ENCODE measurements at places on chromosomes 3 and 15. TPM values are rescaled to one million over a fixed set of nuclear protein-coding genes. Genes with fewer than 3 reads are reported as not detected.

DNA sequence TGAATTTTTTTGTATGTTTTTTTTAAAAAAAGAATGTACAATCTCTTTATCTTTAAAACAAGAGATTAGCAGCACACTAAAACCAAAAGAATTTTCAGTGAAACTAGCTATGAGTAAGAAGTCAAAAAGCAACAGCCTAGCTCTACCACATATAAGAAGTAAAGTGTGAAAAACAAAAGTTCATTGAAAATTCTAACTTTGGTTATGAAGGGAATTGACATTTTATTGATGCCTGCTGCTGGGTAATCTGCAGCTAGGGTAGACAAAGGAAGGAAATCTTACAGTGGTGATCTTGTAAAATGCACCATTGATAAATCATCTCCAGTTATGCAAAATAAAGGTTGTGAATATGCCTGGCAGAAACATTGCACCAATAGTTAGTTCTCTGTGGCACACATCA, 37.8 kb upstream of the FOXB1 start:
- no peaks in the 10 kb centered on the region for H3K27me3 ChIP-seq
- no peaks in the 10 kb centered on the region for H3K36me3 ChIP-seq
- no peak overlapping the region for H3K27ac ChIP-seq
- H3K4me1 ChIP-seq = no peaks in the 10 kb centered on the region
- no peak overlapping the region for H3K4me3 ChIP-seq
- DNase-seq = no peak

GRCh38 chr15:46265664-46266347, 631.0 kb downstream of the SQOR start:
- no peak overlapping the region for H3K27ac ChIP-seq
- H3K27me3 ChIP-seq = no peaks in the 10 kb centered on the region
- no peaks in the 10 kb centered on the region for H3K36me3 ChIP-seq
- no peak for DNase-seq
- H3K4me1 ChIP-seq = no peaks in the 10 kb centered on the region

The EAF2 gene
- 4.8 TPM for total RNA-seq

- no peaks in the 10 kb centered on the region for H3K36me3 ChIP-seq
- H3K4me1 ChIP-seq = peaks cover 27% of the 10 kb centered on the region
- H3K27ac ChIP-seq = peak overlapping the region; percentile 98
Observed at GRCh38 chr3:172040078-172040980, 951 bp downstream of the FNDC3B start.

- no peaks in the 10 kb centered on the region for H3K4me1 ChIP-seq
- H3K4me3 ChIP-seq = no peak overlapping the region
- no peak overlapping the region for H3K27ac ChIP-seq
- no peaks in the 10 kb centered on the region for H3K27me3 ChIP-seq
- DNase-seq = no peak
- H3K36me3 ChIP-seq = no peaks in the 10 kb centered on the region
Observed at GRCh38 chr15:28919679-28920655, 34.2 kb downstream of the APBA2 start.

- H3K27me3 ChIP-seq = no peaks in the 10 kb centered on the region
- no peak for DNase-seq
- no peak overlapping the region for H3K4me3 ChIP-seq
- no peaks in the 10 kb centered on the region for H3K4me1 ChIP-seq
Observed at GRCh38 chr3:178895178-178895789, 176.3 kb downstream of the ZMAT3 start.

- H3K27me3 ChIP-seq = no peaks in the 10 kb centered on the region
- DNase-seq = no peak
- H3K4me1 ChIP-seq = peaks cover 4% of the 10 kb centered on the region
- no peak overlapping the region for H3K4me3 ChIP-seq
Observed at GRCh38 chr15:39629906-39630305, 49.0 kb downstream of the THBS1 start.

DNA sequence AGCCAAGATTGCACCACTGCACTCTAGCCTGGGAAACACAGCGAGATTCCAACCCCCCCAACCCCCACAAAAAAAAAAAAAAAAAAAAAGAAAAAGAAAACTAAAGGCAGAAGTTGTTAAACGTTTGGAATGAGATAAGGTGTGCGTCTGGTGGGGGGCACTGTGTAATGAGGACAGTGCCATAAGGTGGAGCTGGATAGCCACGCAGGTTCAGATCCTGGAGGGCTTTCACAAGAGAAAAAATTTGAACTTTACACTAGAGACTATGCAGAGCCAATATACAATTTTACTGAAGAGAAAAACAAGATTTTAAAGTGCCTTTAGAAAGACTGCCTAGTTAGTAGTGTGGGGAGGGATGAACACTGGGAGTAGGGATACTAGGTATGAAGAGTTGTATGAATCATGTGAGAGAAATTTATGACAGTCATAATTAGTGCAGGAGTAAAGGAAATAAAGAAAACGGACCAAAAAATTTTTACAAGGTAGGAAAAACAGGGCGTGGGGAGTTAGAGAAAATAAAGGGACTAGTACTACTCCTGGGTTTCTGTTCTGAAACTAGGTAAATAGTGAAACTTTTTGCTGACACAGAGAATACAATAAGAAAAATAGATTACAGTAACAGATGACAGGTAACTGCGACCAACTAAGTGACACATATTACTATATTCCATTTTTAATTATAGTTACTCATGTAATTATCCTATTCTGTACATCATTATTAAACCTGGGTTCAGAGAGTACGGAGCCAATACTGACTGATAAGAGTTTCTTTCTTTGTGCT, 108.1 kb downstream of the PEAK1 start:
- peaks cover 3% of the 10 kb centered on the region for H3K4me1 ChIP-seq
- no peak overlapping the region for H3K4me3 ChIP-seq
- no peak overlapping the region for H3K27ac ChIP-seq
- no peaks in the 10 kb centered on the region for H3K36me3 ChIP-seq
- DNase-seq = no peak

- H3K27ac ChIP-seq = no peak overlapping the region
- no peaks in the 10 kb centered on the region for H3K4me1 ChIP-seq
- no peaks in the 10 kb centered on the region for H3K27me3 ChIP-seq
Observed at GRCh38 chr15:91553196-91553854, 300.2 kb upstream of the SLCO3A1 start.

The BLM gene
- total RNA-seq = 5.9 TPM

DNA sequence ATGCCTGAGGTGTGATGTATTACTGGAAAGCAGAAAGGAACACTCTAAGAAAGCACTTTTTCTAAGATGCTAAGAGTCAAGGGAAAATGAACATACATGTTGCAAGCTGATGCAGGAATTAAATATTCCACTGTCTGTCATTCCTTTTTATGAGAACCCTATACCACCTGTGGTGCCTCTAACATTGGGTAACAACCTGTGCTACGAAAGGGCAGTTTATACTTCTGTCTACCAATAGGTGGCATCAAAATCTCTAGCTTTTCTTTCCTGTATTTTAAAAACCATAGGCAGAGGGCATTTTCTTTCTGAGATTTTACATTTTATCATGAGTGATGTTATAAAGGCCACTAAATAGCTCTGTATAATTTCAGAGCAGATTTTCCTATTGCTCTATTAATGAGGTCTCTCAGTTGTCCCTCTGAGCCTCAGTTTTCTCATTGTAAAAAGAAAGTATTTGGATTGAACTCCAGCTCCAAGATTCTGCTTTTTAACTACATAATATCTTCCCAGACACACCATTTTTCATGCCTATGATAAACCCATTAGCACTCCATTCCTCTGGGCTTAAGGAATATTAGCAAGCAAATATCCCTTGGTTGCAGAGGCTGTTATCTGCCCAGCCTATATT, 3.5 kb upstream of the CPNE4 start:
- H3K27ac ChIP-seq = no peak overlapping the region
- peaks cover 5% of the 10 kb centered on the region for H3K4me1 ChIP-seq
- no peaks in the 10 kb centered on the region for H3K36me3 ChIP-seq

DNA sequence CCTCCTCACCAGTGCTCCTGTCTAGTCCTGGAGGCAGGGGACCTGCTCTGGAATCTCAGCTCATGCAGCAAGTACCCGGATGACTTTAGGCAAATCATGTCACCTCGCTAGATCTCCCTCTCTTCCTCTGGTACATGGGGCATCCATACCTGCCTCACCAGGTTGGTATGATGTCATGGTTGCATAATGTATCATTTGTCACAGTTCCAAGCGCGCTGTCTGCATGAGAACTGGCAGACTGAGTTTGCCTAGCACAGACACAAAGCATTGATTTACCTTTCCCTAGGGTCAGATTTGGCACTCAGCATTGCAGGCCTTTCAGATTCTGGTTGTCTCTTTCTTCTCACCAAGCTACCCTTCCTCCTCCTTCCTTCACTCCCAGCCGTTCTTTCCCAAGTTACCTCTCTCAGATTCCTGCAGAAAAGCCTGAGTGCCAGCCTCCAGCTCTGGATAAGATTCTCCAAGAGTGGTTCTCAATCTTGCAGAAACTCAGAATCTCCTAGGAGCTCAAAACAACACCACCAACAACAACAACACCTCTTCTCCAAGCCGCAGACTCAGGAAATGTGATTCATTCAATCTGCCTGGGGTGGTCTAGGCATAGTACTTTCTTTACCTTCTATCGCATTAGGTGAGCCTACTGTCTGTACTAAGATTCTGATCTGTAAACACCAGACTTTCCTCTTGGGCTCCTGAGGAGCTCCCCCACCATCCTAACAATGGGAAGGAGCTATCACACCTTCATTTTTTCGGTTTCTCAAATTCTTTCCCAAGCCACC, 29.5 kb downstream of the FAM43A start:
- no peaks in the 10 kb centered on the region for H3K27me3 ChIP-seq
- H3K4me1 ChIP-seq = no peaks in the 10 kb centered on the region
- no peak overlapping the region for H3K27ac ChIP-seq
- DNase-seq = no peak

GRCh38 chr3:126983653-126984390, 907 bp downstream of the PLXNA1 start:
- H3K4me1 ChIP-seq = peaks cover 20% of the 10 kb centered on the region
- peak overlapping the region; percentile 24 for H3K27ac ChIP-seq
- H3K27me3 ChIP-seq = no peaks in the 10 kb centered on the region

GRCh38 chr15:49721091-49721490, 100.2 kb downstream of the DTWD1 start:
- no peaks in the 10 kb centered on the region for H3K36me3 ChIP-seq
- no peak overlapping the region for H3K27ac ChIP-seq
- no peak for DNase-seq
- no peak overlapping the region for H3K4me3 ChIP-seq

GRCh38 chr3:124846189-124846588, 41.0 kb downstream of the ITGB5 start:
- no peaks in the 10 kb centered on the region for H3K36me3 ChIP-seq
- H3K4me1 ChIP-seq = peaks cover 14% of the 10 kb centered on the region
- no peak overlapping the region for H3K4me3 ChIP-seq
- DNase-seq = no peak

DNA sequence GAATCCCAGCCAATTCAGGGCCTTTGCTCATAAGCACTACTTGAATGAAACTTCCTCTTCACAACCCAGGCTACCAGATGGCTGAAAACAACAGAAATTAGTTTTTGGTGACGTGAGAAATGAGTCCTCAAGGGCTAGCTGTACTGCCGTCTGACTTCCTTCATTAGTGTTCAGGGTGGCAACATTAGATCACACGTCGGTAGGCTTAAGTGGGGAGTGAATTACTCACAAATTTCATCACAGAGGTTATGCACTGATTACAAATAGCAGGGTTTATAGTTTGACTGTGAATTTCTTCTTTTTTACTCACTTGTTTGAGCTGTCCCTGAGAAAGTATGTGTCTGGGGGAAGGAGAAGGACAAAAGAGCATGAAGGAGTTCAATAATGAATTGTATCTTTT, 397.2 kb downstream of the GAP43 start:
- H3K4me1 ChIP-seq = no peaks in the 10 kb centered on the region
- no peak overlapping the region for H3K4me3 ChIP-seq
- no peak overlapping the region for H3K27ac ChIP-seq
- no peak for DNase-seq
- no peaks in the 10 kb centered on the region for H3K36me3 ChIP-seq

- no peak for DNase-seq
- H3K27ac ChIP-seq = no peak overlapping the region
- no peaks in the 10 kb centered on the region for H3K27me3 ChIP-seq
- H3K4me1 ChIP-seq = no peaks in the 10 kb centered on the region
- H3K36me3 ChIP-seq = no peaks in the 10 kb centered on the region
Observed at GRCh38 chr3:65669163-65669875, 369.4 kb downstream of the MAGI1 start.

GRCh38 chr15:78067328-78068228, 9.9 kb downstream of the TBC1D2B start:
- no peak overlapping the region for H3K4me3 ChIP-seq
- H3K4me1 ChIP-seq = peaks cover 85% of the 10 kb centered on the region
- no peaks in the 10 kb centered on the region for H3K27me3 ChIP-seq
- H3K27ac ChIP-seq = peak overlapping the region; percentile 63

DNA sequence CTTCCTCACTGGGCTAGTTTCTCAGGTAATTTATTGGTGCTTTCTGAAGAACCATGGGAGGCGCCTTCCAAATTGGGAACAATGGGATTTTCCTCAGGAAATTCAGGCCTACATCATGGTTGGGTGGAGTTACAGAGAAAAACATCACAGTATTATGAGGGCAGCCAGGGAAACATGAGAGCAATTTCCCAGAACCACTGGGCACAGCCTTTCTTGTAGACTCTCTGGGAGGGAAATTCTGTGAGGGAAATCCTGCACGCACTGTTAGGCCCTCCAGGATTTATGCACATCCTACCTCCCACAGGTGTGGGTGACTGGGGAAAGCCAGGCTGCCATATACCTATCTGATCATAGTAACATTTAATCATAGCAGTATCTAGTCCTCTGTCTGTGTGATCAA, 13.2 kb downstream of the POPDC2 start:
- H3K4me1 ChIP-seq = peaks cover 9% of the 10 kb centered on the region
- peak overlapping the region; percentile 72 for H3K27ac ChIP-seq

GRCh38 chr3:100781301-100781700, 72.0 kb downstream of the TFG start:
- H3K36me3 ChIP-seq = no peaks in the 10 kb centered on the region
- no peak overlapping the region for H3K27ac ChIP-seq
- H3K4me1 ChIP-seq = no peaks in the 10 kb centered on the region
- no peak overlapping the region for H3K4me3 ChIP-seq
- no peaks in the 10 kb centered on the region for H3K27me3 ChIP-seq

The HRG gene
- not detected for total RNA-seq

DNA sequence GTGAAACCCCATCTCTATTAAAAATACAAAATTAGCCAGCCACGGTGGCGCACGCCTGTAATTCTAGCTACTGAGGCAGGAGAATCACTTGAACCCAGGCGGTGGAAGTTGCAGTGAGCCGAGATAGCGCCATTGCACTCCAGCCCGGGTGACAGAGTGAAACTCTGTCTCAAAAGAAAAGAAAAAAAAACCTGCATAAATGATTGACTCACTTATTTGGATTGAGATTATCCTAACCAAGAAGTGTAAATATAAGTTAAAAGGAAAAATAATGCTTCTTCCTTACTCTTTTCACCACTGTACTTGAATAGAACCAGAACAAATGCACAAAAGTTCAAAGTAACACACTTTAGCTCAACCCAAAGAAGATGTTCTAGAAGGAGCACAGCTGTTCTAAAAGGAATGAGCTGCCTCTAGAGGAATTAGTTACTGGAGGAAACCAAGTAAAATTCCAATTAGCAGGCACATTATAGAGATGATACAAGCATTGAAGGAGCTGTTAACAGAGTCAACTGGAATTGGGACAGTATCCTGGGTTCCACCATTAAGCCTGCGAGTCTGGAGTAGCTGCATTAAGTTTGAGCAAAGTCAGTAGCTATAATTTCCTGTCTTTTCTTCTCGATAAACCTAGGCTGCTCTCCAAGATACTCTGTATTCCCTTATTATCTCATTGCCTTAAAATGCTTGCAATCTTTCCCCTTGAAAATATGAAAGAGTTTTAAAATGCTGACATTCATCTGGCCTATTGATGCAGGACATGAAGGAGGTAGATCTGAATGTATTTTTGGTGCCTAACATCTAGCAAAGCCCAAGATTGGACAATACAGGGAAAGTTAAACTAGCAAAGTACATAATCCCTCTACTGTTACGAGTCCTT, 9.5 kb downstream of the MTHFS start:
- no peaks in the 10 kb centered on the region for H3K27me3 ChIP-seq
- H3K4me1 ChIP-seq = peaks cover 35% of the 10 kb centered on the region
- no peak overlapping the region for H3K4me3 ChIP-seq
- H3K36me3 ChIP-seq = no peaks in the 10 kb centered on the region
- DNase-seq = no peak

Measured in testis (tissue), 5 donors.